ENCODE measurements at places on chromosomes 6 and 20. TPM values are rescaled to one million over a fixed set of nuclear protein-coding genes. Genes with fewer than 3 reads are reported as not detected.

DNA sequence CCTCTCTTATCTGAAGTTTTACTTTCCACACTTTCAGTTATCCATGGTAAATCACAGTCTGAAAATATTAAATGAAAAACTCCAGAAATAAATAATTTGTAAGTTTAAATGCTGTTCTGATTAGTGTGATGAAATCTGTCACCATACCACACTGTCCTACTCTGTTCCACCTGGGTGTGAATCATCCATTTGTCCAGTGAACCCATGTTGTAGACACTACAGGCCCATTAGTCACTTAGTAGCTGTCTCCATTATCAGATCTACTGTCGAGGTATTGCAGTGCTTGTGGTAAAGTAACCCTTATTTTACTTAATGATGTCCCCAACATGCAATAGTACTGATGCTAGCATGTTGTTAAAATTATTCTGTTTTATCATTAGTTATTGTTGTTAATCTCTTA is 29.2 kb upstream of the MMS22L start:
- no peak for DNase-seq

DNA sequence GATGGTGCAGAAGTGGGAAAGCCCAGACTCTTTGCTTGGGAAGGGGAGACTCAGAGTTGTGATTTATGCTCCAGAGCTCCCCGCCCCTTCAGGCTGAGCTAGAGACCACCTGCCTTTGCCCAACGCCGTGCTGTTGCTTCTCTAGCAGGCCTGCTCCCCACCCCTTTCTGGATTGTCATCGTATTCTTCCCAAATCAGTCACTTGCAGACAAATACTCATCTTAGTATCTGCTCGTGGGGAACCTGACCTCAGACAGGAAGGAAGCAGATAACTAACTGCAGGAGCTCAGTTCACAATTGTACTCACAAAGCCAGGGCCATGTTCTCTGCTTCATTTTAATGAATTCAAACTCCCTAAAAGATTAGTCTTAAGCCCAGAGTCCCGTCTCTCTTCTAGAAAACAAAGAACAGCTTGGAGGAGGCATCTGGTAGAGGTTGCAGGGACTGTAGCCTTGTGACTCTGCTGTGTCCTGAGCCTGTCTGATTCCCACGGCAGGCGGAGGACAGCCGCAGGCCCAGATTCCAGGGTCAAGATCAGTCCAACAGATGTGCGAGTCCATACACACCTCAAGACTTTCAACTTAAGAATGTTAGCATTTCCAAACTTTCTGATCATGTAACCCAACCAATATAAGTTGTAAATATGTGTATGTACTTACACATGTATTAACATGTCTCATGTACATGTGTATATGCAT is 57.2 kb upstream of the GGTLC1 start:
- no peak for DNase-seq

- no peak for DNase-seq
Measured at GRCh38 chr6:52568320-52568719, 8.5 kb downstream of the TRAM2 start.

DNA sequence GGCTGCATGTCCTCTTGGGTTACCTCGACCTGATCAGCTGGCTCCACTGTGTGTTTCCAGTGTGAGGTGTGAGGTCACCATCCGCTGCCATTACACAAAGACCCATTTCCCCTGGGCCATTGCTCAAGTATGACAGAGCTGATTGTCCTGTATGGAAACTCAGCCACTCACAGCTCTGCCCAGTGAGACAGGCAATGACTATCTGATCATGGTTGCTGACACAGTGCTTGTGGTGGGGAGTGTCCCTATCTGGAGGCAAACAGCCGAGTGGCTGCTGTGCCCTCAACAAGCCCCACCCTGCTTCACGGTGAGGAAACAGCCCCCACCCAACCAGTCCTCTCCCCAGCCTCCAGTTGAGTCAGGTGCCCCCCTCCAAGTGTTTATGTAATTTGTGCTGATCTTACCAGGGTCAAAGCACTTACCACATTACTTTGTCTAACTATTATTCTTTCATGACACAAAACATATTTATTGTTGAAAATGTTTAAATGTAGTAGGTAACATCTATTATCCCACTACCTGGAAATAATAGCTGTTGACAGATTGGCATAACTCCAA is 11.7 kb upstream of the MAPK13 start:
- no peak for DNase-seq

DNA sequence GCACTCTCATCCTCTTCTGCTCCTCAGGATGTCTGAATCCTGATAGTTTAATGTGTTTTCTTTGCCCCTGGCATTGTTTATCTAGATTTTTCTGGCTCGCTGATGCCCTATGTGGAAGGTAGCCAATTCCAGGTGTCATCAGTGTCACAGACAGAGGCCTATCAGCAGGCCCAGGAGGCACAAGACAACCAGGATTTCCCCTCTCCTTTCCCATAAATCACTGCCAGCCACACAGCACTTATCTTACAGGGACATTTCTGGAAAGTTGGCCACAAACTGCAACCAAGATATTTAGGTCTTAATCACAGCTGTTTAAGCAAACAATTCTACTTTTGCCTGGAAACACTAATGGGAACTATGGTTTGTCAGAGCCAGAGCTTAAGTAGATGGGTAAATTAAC is 28.1 kb downstream of the ADGRF5 start:
- DNase-seq, result no peak

- DNase-seq, result peak; percentile 74
Measured at GRCh38 chr20:4512891-4513550, 208.7 kb upstream of the PRND start.

GRCh38 chr6:40307712-40308111 is 279.5 kb downstream of the LRFN2 start:
- DNase-seq, result no peak

DNA sequence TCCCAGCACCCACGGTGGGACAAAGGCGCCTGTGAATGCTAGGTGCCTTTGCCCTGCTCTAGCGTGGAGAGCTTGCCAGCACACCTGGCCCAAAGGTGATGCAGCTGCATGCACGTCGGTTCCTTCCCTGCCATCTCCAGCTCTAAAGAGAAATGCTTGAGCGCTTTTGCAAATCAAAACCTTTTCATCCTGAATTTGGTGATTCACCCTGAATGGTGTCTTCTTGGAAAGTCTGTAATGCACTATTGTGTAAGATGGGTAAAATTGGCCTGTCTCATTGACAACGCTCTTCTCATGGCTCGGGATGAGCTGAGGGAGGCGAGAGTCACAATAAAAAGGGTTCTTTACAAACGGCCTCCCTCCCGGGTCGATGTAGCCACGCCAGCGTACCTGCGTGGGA is 103.1 kb upstream of the ID4 start:
- no peak for DNase-seq

GRCh38 chr6:110864824-110865223 is 9.8 kb upstream of the AMD1 start:
- no peak for DNase-seq

GRCh38 chr20:11395581-11395980 is 522.1 kb upstream of the BTBD3 start:
- no peak for DNase-seq

TRDN gene
- not detected for polyA plus RNA-seq

PRSS16 gene
- 0.16 TPM for polyA plus RNA-seq

RFX6 gene
- not detected for polyA plus RNA-seq

LRRC1 gene
- polyA plus RNA-seq, result 11.5 TPM

CASS4 gene
- 36.8 TPM for polyA plus RNA-seq

ETV7 gene
- 0.81 TPM for polyA plus RNA-seq

CD24 gene
- 0.89 TPM for polyA plus RNA-seq

Measured in AG04450 (cell line).